Cerebellar cortex (tissue), 1 donor: ENCODE measurements at places on chromosomes 6 and 20.
A peak's percentile ranks its signal among the peaks of the same experiment; 100 is the strongest.

DNA sequence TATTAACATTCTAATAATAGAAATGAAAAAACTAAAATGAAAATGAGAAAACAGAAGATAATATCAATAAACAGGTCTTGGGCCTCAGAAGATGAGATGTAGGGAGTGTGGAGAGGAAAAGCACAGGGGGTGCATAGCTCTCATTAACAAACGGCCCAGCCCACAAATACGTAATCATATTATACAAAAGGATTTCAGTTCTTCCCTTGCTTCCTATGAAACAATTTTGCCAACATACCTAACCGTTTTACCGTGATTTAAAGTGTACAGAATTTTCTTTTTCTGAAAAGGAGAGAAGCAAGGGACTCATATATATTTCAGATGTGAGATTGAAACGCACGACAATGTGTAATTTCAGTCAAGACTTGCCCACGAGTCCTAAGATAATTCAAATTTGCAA, 136.0 kb downstream of the HFE start:
- peak; percentile 72 for DNase-seq

DNA sequence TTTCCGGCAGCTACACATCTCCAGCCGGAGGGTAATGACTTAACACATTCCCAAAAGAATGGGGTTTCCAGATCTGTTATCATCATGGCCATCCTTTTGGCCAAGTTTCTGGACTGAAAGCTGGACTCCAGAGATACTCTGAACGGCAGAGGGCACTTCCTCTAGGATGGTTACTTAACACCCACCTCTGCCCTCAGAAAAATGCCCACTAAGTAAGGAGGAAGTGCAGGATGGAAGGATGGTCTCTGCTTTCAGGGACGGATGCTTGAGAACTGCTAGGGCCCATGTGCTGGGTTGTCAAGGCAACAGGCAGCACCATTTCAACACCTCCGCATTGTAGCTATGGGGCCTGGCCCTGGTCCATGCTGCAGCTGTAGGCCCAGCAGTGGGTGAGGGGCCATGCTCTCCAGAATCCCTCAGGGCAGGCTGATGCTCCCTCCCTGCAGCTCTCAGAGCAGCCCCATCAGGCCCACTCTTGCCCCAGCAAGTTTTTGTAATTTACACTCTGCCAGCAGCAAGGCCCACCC, 16.5 kb upstream of the TGM3 start:
- no peak for DNase-seq

GRCh38 chr20:20763650-20764049, 51.2 kb upstream of the RALGAPA2 start:
- DNase-seq, result no peak

DNA sequence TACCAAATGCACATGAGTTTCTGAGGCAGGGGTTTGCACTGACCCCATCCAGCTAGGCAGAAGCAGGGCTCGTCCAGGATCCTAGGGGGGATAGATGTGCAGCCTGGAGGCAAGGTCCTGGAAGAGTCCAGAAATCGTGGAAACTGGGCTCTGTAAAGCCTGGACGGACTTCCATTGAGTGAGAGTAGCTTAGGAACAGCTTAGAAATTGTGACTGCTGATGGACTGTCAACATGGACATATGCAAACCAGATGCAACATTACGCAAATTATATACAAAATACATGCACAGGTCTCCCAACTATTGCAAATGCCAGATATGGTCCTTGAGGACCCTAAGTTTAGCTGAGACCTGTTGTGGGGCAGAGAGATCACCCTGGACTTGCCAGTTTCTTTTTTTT, 4.8 kb upstream of the EMILIN3 start:
- DNase-seq, result no peak

GRCh38 chr6:328136-328670, 35.9 kb downstream of the DUSP22 start:
- no peak for DNase-seq

DNA sequence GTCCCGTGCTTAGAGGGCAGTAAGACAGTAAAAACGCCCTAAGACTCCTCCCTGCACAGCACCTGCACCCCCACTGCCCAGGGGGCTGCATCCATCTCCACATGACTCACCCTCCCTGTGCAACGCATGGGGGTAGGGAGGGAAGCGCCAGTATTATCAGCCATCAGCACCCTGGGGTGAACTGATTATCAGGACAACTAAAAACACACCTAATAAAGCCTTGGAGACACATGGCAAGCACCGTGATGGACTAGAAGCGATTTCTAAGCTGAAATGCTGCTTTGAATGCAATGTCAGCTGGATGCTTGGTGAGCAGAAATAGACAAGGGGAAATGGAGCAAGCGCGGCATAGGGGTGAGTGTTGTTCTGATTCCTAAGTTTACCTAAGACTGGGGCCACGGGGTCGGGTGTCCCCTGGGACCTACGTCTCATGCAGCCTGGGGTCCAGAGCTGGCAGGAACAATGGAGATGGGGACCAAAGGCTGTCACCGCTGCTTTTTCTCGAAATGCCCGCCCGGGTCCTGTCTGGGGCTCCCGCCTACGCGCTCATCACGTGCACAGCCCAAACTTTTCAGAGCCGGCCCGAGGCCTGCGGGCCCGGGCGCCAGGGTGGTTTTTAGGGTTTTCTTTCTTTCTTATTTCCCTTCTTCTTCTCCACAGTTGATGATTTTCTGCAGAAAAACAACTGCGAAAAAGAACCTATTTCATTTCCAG, 702 bp upstream of the TNFAIP3 start:
- DNase-seq, result peak; percentile 20

DNA sequence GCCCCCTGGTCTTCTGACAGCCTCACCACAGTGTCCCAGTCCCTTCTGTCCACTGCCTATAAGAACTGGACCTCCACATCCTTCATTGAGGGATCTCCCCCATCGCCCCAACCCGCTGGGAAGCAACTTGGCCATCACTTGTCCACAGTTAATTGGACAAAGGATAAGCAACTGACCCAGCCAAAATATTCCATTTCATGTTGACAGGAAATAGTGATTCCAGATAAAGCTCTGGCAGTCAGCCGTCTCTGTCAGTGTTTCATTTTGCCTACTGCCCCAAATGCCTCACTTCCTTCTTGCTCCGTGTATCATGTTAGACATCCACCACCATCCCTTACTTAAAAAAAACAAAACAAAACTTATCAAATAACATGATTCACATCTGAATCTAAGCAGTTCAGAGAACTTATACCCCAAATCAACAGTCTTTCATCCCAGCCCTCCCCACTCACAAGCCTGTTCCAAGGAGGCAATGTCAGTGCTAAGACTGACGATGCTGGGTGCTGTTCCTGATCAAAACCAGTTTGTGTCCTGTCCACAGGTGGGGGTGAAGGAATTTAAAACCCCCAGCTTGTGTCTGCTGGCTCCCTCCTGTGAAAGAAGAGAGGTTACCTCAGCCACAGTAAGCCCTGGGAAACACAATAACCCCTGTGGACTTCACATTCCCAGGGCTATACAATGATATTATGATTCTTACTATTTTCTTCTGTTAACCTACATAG, 162.5 kb downstream of the WDR27 start:
- no peak for DNase-seq

DNA sequence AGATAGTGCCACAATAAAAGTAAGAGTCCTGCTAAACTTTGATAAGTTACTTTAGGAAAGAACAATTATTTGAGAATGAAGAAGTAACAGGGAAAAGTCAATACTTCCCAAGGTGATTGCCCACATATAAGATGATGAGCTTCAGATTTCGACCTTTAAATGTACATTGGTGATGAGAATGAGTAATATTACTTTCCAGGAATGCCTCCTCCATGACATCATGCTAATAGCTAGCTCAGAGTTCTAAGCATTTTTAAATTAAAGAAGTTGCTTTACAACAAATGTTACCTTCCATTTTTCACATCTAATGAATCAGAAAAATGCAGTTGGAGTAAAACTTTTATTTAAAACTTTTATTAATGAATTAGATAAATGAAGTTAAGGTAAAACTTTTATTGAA, 22.5 kb upstream of the OPN5 start:
- DNase-seq, result no peak

GRCh38 chr20:47985092-47985850, 200.0 kb upstream of the SULF2 start:
- peak; percentile 6 for DNase-seq

DNA sequence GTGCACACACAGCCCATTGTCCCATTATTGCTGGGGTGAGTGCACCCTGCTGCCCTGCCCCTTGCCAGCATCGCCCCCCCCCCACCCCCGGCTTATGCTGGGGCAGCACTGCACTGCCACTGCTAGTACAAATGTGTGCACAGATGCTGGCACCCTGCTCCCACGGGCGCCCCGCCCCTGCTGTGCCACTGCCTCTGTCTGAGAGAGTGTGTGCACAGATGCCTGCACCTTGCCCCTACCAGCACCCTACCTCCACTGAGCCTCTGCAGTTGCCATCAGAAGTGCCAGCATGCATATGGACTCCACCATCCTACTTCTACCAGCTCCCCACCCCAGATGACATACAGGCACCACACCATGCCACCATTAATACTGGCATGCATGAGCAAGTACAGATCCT, 454.6 kb upstream of the KHDRBS2 start:
- DNase-seq, result no peak

- no peak for DNase-seq
Measured at GRCh38 chr6:41271901-41272395, 14.5 kb downstream of the TREM1 start.

DNA sequence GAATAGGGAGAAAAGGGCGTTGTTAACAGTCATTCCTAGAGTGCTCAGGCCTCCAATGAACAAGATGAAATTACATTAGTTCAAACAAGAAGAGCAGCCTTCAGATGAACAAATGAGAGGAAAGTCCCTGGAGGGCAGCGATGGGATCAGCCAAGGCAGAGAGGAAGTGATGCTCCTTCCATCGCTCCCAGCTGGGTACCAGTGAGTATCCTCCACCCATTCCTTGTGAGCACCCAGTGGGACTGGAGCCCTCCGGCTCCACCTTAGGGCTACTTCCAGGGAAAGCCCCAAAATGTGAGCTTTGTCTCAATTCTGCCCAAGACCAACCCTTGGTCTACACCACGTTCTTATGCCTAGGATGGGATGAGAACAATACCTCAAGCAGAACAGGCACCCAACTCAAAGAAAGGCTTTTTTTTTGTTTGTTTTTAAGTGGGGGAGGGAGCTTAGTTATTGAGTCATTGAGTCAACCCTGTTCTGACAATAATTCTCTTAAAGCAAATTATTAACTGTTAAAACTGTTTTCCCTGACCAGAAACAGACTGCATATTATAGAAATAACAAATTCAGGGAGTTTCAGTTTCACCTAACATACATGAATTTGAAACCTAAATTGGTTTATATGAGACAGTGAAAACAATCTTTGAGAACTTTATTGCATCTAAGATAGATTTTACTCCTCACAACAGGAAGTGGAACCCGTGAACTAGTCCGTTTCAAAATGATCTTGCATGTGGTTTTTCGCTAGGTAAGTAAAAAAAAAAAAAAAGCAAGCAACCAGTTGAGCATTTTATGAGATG, 106.9 kb downstream of the IPCEF1 start:
- no peak for DNase-seq

DNA sequence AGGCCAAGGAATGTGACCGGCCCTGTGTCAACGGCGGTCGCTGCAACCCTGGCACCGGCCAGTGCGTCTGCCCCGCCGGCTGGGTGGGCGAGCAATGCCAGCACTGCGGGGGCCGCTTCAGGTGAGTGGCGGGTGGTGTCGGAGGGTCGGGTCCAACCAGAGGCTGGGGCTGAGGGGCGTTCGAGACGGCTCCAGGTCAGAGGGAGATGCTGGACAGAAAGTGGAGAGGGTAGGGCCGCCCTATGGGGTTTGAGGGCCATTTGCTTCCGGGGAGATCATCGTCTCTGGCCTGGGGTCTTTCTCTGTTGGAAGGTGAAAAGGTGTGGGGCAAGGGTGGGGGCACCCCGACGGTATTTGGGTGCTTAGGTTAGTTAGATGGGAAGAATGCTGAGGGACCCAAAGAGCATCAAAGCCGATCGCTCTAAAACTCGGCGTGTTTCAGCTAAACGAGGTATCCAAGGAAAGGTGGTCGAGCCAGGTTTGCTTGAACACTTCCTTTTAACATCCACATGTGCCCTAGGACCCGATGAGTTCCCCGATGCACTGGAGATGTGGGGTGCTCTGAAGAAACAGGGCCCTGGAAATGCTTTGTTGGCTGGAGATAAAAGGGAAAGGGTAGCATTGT, 691 bp downstream of the ATRN start:
- DNase-seq, result no peak

DNA sequence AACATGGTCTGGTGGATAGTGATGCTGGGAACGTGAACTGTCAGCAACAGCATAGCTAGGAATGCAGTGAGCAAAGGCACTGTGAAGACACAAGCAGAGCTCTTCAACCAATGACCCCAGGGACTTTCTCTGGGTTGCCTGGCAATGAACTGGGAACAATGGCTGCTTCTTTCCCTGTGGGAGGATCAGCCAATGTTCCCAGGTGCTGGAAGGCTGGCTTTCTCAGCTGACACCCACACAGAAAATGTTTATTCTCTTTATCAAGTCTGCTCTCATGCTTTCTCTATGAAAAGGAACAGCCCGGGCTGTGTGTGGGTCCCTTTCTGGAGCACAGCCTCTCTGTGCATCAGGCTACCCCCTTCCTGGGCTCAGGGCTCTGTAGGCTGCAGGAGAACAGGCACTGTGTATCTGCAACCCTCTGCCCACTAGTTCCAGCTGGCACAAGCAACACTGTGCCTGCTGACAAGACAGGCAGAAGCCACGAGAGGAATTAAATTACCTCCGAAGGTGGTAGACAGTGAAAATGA, 54.2 kb downstream of the HFE start:
- DNase-seq, result no peak

DNA sequence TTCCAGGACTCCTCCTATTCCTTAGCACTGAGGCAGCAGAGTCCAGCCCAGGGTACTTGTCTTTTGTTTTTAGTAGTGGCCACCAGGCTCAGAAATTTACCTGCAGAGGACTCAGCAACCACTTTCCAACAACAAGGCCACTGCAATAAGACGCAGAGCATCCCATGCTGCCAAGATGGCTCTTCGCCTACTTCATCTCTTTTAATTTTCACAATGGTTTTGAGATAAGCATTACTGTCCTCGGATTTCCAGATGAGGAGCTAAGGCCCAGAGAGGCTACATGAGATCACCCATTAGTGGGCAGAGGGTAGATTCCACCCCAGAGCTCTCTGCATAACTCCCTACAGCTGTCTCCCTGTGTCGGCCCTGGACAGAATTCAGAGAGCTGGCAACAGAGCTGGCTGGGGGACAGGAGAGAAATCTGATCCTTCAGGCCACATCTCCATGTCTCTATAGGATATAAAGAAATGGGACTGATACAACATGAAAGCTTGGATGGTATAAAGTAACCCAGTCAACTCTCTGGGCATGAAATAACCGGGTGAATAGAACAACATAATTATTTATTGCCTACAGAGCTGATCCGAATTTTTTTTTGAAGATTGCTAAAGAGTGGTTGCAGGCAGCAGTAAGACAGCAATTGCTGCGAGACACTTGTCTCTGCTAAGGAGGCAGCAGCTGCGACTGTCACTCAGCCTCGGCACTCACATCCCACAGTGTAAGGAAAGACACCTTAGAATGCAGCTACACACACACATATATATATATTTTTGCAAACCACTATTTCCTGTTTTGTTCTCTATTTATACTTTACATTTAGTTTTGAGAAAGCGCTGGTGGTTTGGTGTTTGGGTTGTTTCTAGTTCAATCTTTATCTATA, 37.2 kb downstream of the SCML4 start:
- DNase-seq, result no peak
